ENCODE measurements at places on chromosomes 13 and 19.

- DNase-seq, result no peak
These were observed 566.3 kb downstream of the LIG4 start for GRCh38 chr13:107649079-107649478.

GRCh38 chr13:110272651-110273050, 34.3 kb downstream of the COL4A1 start:
- no peak for DNase-seq

DNA sequence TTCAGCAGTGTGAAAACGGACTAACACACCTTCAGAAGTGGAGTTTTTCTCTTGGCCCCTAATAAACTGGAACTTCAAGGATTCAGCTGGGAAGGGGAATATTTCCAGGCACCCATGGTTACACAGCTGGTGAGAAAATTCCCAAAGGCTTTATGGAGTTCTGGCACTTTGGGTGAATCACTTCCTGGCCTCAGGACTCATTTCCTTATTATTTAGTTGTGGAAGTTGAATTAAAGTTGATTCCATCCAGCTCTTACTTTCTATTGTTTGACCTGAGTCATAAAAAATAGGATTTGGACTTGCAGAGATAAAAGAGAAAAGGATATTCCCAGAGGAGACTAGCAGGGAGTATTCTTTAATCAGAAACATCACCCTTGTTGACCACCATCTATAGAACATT, 882.1 kb downstream of the UQCRFS1 start:
- DNase-seq, result no peak

DNA sequence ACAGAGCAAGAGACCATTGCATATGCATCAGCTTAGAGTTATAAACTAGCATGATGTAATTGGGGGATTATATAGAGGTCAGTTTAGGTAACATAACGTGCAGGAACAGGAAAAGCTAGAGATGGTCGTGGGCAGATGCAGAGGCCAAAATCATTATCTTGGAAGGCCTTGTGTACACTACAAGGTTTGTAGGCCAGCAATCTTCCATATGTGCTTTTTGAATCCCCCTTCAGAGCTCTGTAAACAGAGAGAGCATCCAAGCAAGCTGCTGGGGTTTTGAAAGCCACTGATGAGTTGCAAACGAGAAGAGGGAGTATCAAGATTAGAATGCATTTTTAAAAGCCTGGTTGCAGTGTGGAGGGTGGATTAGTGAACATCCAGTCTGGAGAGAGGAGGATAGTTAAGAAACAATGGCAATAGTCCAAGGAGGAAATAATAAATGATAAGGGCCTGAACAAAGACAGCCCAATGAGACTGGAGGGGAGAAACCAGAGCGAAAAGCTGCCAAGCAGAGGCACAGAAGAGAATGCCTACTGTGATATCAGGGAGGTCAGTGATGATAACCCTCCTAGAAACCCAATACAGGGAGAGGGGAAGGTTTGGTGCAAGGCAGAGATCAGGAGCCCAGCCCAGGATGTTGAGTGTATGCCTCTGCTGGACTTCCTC, 109.6 kb downstream of the ZAR1L start:
- no peak for DNase-seq

- no peak for DNase-seq
These were observed 839.4 kb downstream of the SLITRK6 start for GRCh38 chr13:84959818-84960217.

DNA sequence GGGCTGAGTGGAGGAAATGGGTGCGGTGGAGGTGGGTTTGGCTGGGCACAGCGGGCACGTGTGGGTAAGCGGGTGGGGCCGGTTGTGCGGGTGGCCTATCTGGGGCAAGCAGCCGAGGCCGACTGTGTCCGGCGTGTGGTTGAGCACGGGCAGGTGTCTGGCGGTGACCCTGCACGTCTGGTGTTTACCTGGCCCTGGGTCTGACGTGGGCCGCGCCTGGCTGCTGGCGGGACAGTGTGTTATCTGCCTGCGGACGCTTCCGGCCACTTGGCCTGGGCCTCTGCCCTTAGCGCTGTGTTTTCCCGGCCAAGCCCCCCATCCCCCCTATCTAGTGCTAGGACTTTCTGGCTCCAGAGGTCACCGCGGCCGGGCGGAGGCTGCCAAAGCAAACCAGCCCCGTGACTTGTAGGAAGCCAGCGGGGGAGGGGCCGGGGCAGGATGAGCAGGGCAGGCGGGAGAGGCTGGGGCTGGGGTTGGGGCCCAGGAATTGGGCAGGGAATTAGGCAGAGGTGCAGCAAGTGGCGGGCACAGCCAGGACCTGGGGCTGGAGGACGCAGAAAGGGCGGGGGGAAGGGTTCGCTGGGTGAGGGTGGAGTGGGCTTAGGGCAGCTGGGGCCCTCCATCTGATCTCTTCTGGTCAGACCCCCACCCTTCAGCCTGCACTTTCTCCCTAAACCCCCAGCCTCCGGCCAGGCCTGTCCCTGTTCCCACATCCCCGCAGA, 534 bp upstream of the HPN start:
- no peak for DNase-seq

DNA sequence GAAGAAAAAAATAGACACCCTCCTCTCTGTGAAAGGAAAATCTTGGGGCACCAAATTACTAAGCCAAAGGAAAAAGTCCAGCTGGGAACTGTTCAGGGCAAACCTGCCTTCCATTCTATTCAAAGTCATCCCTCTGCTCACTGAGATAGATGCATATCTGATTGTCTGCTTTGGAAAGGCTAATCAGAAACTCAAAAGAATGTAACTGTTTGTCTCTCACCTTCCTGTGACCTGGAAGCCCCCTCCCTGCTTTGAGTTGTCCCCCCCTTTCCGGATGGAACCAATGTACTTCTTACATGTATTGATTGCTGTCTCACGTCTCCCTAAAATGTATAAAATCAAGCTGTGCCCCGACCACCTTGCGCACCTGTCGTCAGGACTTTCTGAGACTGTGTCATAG, 216.0 kb upstream of the SOX1 start:
- no peak for DNase-seq
